ENCODE measurements at places on chromosomes 3 and 15.

DNA sequence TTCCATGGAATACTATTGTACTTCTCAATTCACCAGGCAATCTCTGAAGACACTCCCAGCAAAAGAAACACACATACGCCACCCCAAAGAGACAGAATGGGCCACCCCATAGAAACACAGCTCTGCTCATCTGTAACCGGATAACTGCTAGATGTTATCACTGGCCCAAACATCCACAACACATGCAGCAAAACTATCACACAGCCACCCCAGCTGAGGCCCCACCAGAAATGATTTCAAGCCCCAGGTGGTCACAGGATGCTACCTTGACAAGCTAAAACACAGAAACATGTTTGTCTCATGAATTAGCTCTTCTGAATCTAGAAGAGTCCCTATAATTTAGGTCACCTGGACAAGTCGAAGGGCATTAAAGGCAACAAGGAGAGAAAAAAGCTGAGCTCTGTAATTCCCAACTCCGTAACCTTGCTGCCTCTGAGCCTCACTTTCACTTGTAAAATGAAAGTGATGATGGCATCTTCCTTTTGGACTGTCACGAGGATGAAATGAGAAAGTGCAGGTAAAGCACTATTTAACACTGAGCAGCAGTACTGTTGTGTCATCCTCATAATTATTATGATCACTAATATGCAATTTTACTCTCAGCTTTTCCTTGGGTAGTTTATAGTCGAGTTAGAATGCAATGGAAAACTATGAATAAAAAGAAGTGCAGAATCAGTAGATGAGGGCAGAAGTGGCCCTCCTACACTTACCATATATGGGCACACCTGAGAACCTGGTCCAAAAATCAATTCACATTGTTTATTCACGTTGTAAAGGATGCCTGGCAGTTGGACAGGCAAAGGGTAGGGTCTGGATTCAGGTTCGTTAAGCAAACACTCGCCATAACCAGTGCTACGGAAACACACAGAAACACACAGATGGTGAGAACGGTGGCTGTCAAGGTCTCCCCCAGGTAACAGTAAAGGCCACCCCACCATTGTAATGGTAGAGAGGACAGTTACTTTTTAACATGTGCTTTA lies 38.6 kb downstream of the ADAMTS9 start:
- DNase-seq: no peak

DNA sequence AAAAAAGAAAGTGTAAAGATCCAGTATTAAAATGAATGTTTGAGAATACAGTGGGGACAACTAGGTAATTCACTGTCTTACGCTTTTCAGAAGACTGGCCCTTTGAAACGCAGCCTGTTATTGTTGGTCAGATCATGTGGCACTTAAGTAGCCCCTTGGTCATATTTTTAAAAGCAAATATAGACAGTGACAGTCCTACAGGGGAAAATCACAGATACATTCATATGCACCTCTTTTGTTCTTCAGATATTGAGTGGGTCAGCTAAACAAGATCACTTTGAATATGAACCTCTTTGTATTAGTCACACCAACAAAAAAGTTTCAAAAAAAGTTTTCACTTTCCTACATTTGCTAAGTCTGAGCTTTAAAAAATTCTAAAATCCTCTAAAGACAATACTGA lies 36.0 kb downstream of the TIGIT start:
- no peak for DNase-seq

DNA sequence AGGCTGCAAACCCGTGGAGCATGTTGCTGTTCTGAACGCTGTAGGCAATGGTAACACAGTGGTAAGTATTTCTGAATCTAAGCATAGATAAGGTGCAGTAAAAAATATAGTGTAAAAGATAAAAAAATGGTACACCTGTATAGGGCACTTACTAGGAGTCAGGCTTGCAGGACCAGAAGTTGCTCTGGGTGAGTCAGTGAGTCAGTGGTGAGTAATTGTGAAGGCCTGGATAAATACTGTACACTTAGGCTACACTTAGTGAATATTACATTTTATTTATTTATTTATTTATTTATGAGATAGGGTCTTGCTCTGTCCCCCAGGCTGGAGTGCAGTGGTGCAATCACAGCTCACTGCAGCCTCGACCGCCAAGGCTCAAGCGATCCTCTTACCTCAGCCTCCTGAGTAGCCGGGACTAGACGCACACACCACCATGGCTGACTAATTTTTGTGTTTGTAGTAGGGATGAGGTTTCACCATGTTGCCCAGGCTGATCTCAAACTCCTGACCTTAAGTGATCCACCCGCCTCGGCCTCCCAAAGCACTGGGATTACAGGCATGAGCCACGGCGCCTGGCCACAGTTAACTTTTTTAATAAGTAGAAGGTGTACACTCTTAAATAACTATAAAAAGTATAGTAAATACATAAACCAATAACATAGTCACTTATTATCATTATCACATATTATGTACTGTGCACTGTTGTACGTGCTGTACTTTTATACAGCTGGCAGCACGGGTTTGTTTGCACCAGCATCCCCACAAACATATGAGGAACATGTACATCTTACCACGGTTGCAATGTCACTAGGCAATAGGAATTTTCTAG lies 155.1 kb downstream of the IGF1R start:
- DNase-seq: no peak

DNA sequence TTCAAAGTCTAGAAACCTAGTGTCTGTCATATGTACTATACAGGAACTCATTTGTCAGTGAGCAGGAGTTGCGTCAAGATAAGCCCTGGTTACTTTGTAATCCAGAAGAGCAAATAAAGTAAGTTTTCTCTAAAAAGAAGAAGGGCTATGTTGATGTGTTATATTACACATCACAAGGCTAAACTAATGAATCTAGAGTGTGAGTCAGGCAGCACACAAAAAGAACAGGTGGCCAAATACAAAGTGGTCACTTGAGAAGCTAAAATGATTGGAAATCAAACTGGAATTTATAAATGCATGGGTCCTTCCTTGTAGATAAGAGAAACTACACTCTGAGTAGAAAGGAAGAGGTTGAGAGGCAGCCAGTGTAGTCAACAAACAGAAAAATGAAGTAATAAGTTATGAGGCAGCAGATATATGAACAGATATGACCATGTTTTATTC lies 771.6 kb downstream of the DIPK2A start:
- DNase-seq: no peak

DNA sequence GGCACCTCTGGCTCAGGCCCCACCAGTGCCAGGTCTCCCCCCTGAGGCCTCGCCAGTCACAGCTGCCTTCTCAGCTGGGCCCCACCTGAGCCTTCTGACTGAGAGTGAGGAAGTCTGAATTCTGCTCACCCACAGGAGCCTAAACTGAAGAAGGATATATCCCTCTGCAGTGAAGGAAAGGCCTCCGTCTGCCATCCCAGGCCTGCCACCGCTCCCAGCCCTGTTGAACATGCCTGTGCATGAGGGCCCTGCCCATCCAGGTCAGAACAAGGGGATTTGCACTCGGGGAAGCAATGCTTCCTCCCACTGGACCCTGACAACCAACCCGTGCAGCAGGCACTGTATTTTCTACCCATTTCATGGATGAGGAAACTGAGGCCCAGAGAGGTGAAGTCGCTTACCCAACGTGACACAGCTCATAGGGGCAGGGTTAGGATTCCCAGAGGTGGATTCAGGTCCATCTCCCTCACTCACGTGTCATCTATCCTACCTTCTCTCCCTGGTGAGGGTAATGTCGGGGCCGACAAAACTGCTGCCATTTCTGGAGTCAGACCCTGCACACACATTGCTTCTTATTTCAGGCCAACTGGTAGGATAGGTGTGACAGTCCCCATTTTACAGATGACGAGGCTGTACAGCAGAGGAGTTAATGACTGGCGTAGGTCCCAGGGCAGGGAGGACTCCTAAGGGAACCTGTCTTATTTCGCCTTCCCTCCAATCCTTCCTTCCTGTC lies 22.6 kb downstream of the ATP2B2 start:
- DNase-seq: no peak

GRCh38 chr15:73108676-73109075 lies 56.4 kb downstream of the NEO1 start:
- no peak for DNase-seq

DNA sequence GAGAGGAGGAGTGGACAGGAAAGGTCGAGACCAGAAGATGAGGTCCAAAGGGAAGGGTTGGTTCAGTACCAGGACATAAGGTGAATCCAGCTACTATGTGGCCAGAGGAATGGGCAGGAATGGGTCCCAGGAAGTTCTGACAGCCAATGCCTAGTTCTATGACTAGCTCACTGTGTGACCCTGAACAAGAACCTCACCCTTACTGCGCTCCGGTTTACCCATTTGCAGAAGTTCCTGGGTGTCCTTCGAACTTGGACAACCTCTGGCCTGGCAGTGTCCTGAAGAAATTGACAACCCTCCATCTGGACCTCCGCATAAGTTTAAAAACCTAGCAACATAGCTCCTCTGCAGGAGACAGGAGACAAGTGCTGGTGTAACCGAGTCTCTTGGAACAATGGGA lies 12.2 kb upstream of the PSTPIP1 start:
- DNase-seq: no peak

- no peak for DNase-seq
Observed at GRCh38 chr3:100311011-100311410, 23.5 kb upstream of the NIT2 start.

- peak; percentile 16 for DNase-seq
Observed at GRCh38 chr3:81485444-81485865, 276.0 kb downstream of the GBE1 start.

- no peak for DNase-seq
Observed at GRCh38 chr15:99414755-99415731, 150.7 kb upstream of the MEF2A start.

- DNase-seq: no peak
Observed at GRCh38 chr15:96869122-96869521, 538.6 kb downstream of the NR2F2 start.

DNA sequence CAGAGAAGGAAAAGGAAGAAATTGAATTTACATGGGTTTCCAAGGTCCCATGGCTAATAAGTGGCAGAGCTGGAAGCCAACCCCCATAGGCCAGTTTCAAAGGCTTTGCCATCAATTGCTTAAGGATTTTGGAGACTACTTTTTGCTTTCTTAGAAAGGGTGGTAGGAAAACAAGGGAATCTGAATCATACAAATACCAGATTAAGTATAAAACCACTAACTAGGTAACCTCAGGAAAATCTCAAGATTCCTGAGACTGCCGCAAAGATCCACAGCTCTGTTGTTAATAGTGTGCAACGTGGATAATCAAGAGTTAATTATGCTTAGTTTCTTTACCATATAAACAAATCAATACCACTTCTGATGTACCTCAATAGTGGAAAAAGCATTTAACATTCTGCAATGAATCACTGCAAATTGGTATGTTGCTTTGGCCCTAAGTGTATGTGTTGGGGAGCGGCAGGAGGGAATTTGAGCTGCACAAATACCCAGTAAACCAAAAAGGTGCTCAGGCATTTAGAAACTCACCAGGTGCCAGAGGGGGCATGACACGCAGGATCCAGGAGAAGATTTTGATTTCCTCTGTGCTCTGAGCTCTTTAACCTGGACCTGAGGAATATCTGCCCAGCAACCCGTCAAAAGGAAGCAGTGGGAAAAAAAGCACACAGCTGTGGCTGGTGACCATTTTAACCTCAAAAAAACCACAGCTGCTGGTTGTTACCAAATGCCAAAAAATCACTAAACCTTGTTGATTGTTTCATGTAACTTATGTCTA lies 22.0 kb downstream of the AADAC start:
- DNase-seq: no peak

- no peak for DNase-seq
Observed at GRCh38 chr3:31251083-31251482, 281.6 kb upstream of the STT3B start.

Data from amniotic stem cell (primary cell).